ENCODE measurements at places on chromosomes 12 and 14.
A peak's percentile ranks its signal among the peaks of the same experiment; 100 is the strongest.

GRCh38 chr12:26331960-26332359 lies 136.6 kb downstream of the SSPN start:
- DNase-seq: no peak

DNA sequence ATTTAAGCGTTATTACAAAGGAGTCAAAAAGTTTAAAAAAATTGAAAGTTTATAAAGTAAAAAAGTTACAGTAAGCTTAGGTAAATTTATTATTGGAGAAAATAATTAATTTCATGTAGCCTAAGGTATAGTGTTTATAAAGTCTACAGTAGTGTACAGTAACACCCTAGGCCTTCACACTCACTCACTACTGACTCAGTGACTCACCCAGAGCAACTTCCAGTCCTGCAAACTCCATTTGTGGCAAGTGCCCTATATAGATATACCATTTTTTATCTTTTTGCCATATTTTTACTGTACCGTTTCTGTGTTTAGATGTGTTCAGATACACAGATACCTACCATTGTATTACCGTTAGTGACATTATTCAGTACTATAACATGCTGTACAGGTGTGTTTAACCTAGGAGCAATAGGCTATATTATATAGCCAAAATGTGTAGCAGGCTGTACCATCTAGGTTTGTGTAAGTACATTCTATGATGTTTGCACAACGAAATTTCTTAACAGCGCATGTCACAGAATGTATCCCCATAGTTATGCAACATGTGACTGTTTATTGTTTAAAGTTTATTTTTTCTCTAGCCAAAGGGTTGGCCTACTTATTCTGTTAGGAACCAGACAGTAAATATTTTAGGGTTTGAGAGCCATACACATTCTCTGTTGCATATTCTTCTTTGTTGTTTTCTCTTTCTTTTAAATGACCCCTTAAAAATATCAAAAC lies 155.5 kb downstream of the PCNX1 start:
- DNase-seq: no peak

DNA sequence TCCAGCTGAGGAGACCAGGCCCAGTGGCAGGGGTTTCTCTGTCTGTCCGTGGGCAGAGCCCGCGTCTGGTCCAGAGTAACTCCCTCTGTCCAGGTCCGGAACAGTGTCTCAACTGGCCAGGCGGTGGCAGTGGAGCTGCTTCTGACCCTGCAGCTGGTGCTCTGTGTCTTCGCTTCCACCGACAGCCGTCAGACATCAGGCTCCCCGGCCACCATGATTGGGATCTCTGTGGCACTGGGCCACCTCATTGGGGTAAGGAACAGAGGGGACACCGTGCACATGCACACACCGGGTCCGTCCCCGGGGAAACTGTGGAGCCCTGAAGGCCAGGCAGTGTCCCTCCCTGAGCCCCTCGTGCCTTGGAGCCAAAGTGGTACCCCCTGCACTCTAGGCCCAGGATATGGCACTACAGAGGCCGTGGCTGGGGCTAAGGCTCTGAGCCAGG lies 1.5 kb downstream of the AQP6 start:
- DNase-seq: peak; percentile 28

- DNase-seq: no peak
These were observed 185.3 kb upstream of the ABCD2 start for GRCh38 chr12:39804898-39805297.

DNA sequence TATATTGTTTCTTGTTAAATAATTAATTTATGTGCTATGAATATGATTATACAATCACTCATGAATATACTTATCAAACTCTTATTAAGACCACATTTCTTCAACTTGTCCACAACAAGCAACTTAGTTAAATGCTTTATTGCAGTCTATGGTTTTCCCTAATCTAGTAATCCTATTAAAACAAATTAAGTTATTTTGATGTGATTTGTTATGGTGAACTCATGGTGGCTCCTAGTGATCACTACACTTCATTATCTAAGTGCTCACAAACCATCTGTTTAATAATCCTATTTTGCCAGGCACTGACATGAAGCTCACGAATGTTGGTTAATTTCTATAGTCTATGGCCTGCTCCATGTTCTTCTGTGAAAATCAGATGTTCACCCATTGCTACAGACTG lies 42.9 kb downstream of the INSM2 start:
- no peak for DNase-seq

GRCh38 chr14:101836135-101836534 lies 74.6 kb downstream of the PPP2R5C start:
- DNase-seq: no peak

- no peak for DNase-seq
These were observed 60.4 kb upstream of the SGPP1 start for GRCh38 chr14:63788011-63788933.

GRCh38 chr12:97557116-97557515 lies 94.5 kb downstream of the RMST start:
- no peak for DNase-seq

DNA sequence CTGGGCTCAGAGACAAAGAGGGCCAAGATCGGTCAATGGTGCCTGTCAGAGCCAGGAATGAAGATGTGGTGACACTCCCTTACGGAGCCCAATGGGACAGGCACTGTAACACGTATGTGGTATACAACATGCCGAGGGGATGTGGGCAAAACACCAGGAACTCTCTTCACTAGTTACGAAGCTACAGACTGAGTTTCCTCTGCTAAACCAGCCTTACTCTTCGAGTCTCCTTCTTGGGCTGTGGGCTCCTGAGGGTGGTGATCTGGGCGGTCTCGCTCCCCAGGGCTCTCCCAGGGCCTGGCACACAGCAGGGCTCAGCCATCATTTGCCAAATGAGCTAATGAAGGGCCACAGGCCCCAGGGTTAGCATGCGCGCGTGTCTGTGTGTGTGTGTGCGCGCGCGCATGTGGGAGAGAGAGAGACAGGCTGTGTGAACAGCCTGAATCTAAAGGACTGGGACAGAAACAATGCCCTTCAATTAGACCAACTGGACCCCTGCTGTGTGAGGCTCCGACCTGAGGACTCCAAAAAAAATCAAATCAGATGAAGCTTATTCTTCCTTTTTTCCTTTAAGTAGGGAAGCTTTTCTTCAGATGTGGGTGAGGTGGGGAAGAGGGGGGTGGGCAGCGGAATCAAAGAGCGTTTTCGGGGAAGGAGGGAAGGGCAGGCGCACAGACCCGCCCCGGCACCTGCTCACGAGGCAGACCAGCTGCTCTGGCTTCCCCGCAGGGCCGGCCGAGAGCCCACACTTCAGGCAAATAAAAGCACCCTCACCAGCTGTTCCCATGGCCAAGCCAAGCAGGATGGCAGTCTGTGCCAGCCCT lies 42.5 kb downstream of the CCDC88C start:
- DNase-seq: no peak

- DNase-seq: peak; percentile 75
These were observed 199.3 kb upstream of the SLC16A7 start for GRCh38 chr12:59396519-59396918.

DNA sequence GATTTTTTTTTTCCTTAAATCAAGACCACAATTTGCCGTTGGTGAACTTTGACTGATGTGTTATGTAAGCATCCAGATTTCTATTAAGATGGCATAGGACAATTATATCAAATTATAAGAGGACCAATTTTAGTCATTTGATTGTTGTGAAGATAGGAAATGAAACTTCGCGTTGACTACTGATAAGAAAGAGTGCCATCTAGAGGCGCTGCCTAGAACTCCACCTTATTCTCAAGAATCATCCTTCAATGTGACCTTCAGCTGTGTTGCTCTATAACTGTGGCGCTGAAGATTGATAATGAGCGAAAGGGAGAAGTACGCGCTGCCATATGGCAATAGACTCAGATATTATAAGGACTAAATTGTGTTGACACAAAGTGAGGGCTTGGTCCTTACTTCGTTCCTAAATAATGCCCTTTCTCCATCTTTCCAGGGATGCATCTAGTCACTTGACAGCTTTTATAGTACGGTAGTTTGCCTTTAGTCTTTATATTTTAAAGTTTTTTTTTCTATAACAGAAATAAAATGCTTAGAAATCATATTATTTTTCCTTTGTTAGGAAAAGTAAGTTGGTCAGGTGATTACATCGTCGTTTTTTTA lies 350.8 kb upstream of the STXBP6 start:
- DNase-seq: no peak

All from NCI-H226 (cell line).